Hair follicle dermal papilla cell (primary cell): ENCODE measurements at places on chromosomes 5 and 9. TPM values are rescaled to one million over a fixed set of nuclear protein-coding genes. Genes with fewer than 3 reads are reported as not detected.

Gene OLFML2A
- total RNA-seq: 24.7 and 47.6 TPM in 2 replicates

Gene SECISBP2
- 28.5 and 35.2 TPM in 2 replicates for total RNA-seq

Gene GARIN3
- total RNA-seq: not detected in 2 replicates

Gene CCDC69
- 4.4 and 6.7 TPM in 2 replicates for total RNA-seq

Gene SPATA31A3
- not detected in 2 replicates for total RNA-seq

Gene NSUN2
- 42.3 and 45.8 TPM in 2 replicates for total RNA-seq

Gene PTGER4
- 16.4 and 29.9 TPM in 2 replicates for total RNA-seq

Gene RAB3C
- total RNA-seq: not detected in 2 replicates

Gene GADD45G
- total RNA-seq: 0.61 and 0.81 TPM in 2 replicates

Gene KIF24
- total RNA-seq: 0.97 TPM in 2 replicates

Gene ZBTB34
- total RNA-seq: 8.9 and 11.2 TPM in 2 replicates

Gene TEK
- 0.32 and 0.73 TPM in 2 replicates for total RNA-seq

Gene LOX
- total RNA-seq: 117 and 156 TPM in 2 replicates

Gene SH3GL2
- 0.12 TPM in 1 of 2 replicates, not detected in the other for total RNA-seq

Gene ACSL6
- under 0.01 and 0.32 TPM in 2 replicates for total RNA-seq

Gene ANKRD34B
- total RNA-seq: not detected in 2 replicates

Gene SPOCK1
- 6.2 and 11.5 TPM in 2 replicates for total RNA-seq

Gene GGTA1
- total RNA-seq: not detected in 2 replicates
